ENCODE measurements at places on chromosomes 4 and X.

DNA sequence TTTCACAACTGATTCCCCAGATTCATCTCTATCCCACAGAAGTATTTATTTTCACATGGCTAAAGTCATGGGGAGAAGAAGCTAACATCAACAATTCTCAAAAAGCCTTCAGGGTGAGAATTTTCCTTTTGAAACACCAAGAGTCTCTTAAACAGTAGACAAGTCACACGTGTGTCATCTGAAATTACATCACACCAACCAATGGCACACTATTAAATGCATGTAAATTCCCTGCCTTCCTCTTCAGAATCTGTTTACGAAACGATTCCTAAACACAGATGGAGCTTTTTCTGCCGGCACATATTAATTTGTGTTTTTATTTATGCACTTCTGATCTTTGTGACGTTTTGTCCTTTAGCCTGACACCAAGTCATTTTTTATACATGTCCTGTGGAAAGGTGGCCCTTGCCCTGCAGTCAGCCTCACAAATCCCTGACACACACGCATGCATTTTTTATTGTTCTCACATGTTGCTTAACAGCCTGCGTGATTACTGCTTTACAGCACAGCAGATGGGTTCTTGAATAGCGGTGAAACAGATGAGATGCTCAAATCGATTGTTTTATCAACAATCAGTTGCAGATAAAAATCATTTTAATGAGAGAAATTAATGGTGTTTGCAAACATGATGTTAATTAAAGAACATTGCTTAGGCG lies 735.9 kb upstream of the TENM3 start:
- DNase-seq = no peak

DNA sequence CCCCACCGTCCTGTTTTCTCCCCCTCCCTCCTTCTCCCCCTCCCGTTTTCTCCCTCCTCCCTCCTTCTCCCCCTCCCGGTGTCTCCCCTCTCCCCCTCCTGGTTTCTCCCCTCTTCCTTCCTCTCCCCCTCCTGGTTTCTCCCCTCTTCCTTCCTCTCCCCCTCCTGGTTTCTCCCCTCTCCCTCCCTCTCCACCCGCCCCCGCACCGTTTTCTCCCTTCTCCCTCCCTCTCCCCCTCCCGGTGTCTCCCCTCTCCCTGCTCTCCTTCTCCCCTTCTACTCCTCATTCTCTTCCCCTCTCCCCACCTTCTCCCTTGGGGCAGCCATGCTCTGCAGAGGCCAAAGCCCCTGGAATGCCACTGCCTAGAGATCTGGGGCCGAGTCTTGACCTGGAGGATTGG lies 12.2 kb downstream of the SH3TC1 start:
- DNase-seq = no peak

DNA sequence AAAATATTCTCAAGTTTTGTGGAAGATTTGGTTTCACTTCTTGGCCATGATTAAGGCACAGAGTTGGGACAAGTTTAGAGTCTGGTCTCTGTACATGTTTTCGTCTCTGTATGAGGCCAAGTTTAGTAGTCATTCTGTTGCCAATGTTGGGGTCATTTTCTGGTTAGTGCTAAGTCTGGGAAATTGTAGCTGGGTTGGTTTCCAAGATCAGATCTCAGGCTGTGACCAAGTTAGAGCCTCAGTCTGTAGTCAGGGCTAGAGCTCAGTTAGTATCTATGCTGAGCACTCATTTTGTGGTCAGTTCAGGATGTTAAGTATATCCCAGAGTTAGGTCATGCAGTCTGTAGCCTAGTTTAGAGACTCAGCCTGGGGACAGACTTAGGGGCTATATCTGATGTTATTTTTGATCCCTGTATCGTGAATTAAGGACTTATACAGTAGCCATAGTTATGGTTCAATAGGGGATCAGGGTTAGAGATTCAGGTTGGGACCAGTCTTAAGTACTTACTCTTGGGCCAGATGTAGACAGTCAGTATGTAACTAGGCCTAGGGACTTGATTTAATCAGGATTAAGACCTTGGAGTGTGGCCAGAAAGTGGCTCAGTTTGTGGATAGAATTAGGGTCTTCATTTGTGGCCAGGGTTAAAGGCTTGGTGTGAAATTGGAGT lies 6.6 kb upstream of the ENOX2 start:
- no peak for DNase-seq

DNA sequence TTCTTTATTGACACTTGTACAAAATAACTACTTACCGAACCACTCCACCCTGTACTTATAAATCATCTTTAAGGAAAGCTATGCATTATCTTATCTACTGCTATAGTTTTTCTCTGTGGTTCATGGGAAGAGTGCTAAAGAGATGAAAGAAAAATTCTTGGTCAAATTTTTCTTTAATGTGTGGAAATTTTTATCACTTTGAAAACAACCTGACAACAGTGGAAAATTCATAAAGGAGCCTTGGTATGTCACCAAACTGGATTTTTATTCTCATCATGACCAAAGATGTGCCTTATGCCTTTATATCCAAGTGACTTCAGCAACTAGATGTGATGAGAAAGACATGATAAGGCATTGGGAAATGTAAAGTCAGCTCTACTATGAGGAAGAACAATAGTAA lies 67.2 kb upstream of the SPP1 start:
- DNase-seq = no peak

DNA sequence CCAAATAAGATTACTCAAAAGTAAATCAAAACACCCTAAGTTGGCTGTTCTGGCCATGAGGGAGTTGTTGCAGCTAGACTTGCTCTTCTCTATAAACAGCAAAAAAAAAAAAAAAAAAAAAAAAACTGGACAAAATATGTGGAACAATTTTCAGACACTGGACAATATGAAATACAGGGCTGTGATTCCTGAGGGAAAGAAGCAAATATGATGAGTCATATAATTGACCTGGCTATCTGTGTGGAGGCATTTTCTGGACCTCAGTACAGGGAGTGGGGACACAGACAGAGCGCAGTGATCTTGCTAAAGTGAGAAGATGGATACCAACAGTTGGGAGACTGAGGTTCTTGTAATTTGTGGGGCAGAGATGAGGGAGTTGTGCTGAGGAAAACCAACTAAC lies 192.0 kb upstream of the HAND2 start:
- no peak for DNase-seq

- no peak for DNase-seq
Observed at GRCh38 chrX:13334491-13334890, 14.6 kb upstream of the ATXN3L start.

DNA sequence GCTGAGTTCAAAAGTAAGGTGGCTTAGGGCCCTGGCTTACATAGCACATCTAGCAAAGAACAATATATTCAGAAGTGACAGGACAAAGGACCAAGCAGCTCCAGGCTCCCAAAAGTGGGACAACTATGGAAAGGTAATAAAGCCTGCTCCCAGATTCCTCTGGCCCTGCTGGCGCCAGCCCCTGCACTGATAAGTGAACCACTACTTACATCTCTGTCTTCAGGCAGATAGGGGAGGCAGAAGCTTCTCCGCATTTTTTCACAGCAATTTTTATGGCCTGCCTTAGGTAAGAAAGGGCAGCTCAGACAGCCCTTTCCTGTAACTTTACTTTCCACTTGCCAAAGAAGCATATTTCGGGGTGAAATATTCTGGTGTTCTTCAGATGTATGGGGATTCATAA lies 83.9 kb downstream of the MTNR1A start:
- DNase-seq = no peak

DNA sequence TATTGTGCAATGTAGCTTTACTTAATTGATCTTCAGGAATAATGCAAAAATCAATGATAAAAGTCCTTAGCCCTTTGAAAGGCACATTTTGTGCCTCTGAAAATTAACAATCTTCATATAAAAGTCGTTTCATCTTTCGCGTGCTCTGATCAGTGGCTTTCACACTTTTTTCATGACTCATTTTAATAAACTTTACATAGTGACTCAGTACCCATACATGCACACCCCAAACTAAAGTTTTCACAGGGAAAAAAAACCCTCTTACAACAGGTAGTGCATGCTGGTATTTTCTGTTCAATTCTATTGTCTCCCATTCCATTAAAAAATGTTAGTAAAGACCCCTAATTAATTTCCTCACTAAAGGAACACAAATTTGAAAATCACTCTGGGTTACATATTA lies 21.5 kb downstream of the RWDD4 start:
- no peak for DNase-seq

DNA sequence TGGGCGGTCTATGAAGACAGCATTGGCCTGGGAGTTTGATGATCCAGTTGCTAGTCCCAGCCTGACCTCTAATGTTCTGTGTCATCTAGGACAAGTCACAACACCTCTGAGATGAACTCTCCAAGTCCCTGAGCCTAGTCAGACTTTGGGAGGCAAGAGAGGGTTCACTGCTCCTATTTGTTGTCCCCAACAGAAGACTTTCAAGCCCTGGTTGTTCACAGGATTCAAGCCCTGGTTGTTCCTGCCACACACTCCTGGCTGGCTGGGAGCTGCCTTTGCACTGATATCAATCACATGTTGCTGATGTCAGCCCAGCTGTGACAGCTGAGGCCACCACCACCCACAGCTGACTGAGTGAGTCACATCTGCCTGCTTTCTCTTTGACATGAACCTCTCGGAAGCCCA lies 253.2 kb upstream of the RASGEF1B start:
- no peak for DNase-seq

GRCh38 chrX:103378990-103379389 lies 2.7 kb downstream of the BEX3 start:
- DNase-seq = no peak

- DNase-seq = no peak
Observed at GRCh38 chrX:149371986-149372385, 133.1 kb downstream of the IDS start.

DNA sequence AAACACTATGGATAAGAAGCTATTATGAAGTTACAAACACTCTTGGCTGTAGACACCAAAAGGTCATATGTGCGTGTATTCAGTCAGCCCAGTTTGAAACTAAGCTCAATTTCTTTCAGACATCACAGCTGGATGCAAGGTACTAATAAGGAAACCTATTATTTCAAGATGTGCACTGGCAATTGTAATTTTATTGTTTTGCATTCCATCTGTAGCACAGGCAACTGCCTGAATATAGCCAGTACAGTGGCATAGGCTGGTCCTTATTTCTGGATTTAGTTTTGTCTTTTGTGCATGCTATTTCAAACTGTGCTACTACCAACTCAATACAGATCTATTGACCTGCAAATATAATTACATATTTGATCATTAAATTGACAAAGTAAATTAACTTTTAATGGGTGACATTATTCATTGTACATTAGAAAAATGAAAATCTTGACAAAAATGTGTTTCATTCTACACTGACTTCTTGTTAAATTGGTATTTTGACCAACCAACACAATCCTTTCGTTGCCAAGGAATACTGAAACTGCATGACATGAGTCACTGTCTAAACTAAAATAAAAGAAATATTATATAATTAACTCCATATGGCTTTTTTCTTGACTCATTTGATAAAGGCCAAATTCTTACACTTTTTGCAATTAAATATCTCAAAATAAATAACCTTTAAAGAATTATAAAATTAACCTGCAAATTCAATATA lies 594.3 kb upstream of the ADGRL3 start:
- DNase-seq = no peak

- DNase-seq = no peak
Observed at GRCh38 chr4:179662522-179662921, 2220.3 kb upstream of the AGA start.

- no peak for DNase-seq
Observed at GRCh38 chr4:150720973-150721518, 139.1 kb downstream of the MAB21L2 start.

- no peak for DNase-seq
Observed at GRCh38 chr4:100348473-100348872, 158.2 kb upstream of the DDIT4L start.

DNA sequence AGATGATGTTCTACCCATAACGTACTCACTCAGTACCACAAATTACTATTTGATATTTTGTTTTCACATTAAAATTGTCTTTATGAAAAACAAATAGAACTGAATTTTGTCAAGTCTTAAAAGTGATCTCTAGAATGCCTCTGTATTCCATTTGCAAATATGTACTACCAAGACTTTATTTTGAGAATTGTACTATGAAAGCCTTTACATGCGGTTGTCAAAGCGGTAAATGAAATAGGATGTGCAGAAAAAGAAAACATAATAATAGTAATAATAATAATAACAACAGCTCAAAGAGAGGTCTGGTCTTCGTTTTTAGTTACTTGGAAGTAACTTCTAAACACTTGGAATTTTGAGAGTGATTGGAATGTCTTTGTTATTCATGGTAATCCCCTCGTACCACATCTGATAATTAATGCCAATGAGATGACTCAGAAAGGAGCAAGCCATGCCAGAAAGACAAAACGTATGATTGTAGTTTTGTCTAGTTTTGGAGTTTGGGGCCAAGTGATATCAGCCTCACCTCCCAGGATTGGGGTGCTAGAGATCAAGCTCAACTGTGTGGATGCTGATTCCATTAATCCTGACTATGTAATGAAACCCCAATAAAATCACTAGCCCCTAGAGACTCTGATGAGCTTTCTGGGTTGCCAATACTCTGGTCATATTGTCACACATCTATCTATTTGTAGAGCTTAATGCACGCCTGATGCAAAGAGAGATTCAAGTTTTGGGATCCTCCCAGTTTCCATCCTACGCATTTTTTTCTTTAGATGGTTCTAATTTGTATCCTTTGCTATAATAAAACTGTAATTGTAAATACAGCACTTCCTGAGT lies 20.2 kb upstream of the CTSO start:
- no peak for DNase-seq

- DNase-seq = no peak
Observed at GRCh38 chr4:34417160-34417559, 1827.2 kb downstream of the ARAP2 start.

GRCh38 chr4:145557720-145558119 lies 61.5 kb upstream of the MMAA start:
- DNase-seq = no peak

GRCh38 chr4:139511320-139511719 lies 44.7 kb downstream of the SETD7 start:
- DNase-seq = no peak

Measured in activated CD8-positive, alpha-beta memory T cell treated with anti-CD3 and anti-CD28 coated beads for 1 hour (primary cell).